MG63 (cell line): ENCODE measurements at places on chromosomes 2 and 18.

GRCh38 chr2:227509824-227510619, 38.1 kb downstream of the AGFG1 start:
- DNase-seq = peak; percentile 10

- DNase-seq = no peak
These were observed 47.6 kb downstream of the ITGAV start for GRCh38 chr2:186637497-186637800.

DNA sequence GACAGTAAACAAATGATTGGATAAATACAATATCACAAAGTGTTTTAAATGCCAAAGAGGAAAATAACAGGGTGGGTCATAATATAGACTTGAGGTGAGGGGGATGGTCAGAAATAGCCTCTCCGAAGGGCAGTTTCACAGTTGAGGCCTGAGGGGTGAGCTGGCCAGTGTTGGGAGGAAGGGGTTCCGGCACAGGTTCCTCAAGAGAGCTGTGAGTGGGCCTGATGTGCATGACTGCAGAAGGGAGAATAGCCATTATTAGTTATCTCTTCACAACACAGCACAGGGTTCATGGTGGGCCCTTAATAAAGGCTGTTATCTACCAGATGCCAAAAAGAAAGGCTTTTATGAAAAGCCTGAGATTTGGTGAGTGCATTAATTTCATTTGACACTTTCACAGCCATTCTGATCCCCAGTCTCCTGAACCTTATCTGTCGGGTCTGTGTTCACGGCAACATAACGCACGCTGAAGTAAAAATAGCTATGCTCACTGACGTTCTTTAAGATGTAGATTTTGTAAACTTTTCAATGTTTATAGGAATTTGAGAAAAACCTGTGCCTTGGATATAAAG, 39.6 kb downstream of the POLR1A start:
- no peak for DNase-seq

DNA sequence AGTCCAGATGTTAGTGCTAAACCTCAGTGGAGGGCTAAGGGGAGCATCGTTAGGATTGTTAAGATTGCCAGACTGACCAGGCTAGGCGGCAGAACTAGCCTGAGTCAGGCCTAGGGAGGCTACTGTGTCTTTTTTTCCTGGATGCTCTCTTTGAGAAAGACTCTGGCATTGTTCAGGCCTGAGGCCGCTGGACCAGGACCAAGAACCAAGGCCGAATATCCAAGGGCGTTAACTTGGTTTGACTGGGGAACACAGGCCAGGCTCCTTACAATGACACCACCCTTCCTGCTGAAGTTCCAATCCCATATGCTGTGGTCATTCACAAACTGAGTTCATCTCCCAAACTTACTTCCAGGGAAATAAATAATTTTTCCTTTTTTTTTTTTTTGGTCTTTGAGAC, 10.6 kb downstream of the HTRA2 start:
- DNase-seq = no peak

DNA sequence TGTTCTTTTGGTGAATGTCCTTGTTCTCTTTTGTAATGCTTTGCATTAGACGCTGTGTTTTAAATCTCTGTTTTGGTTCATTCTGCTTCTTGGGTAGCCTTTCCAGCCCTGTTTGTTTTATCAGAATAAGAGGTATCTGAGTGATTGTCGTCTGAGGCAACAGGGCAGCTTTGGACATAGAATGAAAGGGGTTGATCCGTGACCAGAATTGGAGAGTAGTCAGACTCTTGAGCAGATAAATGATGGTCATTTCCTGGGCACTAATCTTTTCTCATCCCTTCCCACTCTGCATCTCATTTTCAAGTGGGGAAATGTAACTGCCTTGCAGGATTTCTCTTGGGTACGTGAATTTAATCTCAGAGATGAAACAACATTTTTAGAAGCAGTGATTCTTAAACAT, 61.4 kb downstream of the TAF4B start:
- DNase-seq = no peak

GRCh38 chr2:122960759-122961641, 1064.1 kb upstream of the CNTNAP5 start:
- peak; percentile 64 for DNase-seq

- DNase-seq = no peak
These were observed 2.2 kb upstream of the CTDSP1 start for GRCh38 chr2:218397463-218397819.

DNA sequence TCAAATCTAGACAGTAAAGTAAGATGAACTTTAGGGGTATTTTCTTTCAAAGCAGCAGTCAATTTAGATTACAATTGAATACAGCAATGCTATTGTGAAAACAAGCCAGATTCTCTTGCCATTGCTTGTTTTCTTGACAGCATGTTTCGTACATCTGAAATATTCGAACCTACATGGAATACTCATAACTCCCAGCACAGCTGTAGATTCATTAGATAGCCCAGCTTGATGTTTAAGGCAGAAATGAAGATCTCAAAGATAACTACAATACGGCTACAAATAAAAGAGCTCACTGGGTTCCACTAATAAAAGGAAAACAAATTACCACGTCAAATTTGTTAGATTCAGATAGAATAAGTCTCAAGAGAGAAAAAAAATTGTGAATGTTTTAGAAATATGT, 208.8 kb downstream of the WDPCP start:
- DNase-seq = no peak

DNA sequence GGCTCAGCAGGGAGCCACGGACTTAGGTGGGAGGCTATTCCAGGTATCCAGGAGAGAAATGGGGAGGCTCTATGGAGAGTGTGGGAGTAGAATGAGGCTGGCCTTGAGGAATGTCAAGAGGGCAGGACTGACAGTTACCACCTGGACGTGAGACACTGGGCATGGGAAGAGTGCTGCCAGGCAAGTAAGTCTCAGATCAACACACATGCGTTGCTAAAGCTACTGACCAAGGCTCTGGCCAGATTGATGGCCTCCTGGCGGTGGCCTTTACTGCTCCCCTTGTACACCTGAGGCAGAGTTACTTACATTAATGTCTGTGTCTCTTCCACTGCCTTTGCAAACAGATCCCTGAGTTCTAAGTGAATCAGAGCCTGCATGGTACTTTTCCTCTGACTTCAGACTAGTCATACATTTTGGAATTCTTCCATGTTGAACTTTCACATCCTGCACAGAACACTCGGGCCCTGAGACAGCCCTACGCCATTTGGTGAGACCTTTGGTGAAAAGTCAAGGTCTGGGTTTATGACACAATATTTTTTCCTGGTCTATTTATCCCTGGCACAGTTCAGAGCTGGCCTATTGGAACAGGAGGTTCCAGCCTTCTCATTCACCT, 398.8 kb upstream of the TRIB2 start:
- peak; percentile 92 for DNase-seq

DNA sequence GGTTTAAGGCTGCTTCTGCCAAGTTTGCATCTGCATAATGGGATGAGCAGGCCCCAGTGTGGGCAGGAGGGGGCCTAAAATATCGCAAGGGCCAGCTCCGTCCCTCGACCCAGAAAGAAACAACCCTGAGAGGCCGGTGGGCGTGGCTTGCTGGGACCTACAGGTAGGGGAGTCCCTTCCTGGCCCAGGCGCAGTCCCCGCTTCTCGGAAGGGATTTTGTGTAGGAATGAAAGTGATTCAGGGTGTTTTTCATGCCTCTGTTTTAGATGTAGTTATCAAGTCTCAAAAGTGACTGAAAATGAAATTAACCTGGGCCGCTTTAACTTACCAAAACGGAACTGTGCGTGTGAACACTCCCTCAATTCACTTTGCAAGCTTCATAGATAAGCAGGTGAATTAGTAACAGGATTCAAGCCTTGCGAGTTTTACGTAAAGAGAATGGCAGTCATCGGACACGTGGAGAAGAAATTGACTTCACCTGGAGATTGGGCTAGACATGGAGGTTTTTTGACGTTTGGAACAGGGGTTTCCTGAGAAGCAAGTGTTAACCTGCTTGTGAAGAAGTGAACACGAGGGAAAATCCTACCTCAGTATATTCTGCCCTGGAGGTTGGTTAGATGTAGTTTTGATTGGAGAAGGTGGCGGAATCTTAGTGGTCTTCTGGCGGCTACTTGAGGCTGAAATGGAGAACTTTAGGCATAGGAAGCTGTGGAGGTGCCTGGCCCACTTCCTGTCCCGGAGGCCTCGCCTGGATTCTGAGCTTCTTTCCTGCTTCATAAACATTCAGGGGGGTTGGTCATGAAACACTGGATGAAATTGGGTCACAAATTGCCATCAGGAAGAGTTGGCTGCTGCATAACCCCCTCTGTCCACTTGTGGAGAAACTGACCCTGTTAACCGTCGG, 1.7 kb downstream of the NCK2 start:
- DNase-seq = no peak

- no peak for DNase-seq
These were observed 160.7 kb downstream of the SH3RF3 start for GRCh38 chr2:109289504-109290222.

GRCh38 chr2:231927566-231927890, 1.3 kb upstream of the NPPC start:
- DNase-seq = no peak

- peak; percentile 25 for DNase-seq
These were observed 297.9 kb upstream of the MMADHC start for GRCh38 chr2:149885468-149885867.

DNA sequence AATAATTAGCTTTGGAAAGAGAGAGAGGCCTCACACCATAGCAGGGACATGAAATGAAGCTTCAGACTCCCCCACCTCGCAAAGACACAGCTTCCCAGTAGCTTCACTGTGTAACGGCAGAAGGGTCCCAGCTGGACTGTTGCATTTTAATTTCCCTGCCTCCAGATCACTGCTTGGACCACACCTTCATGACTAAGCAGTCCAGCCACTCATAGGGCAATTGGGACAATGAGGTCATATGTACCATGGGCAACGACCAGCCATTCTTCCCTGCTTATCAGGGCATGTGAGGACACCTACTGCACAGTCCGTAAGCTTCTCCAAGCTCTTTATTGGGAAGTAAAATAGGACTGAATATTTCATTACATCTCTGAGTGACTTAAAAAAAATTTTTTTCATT, 183.0 kb downstream of the MREG start:
- peak; percentile 39 for DNase-seq

- DNase-seq = no peak
These were observed 405.1 kb upstream of the CWC22 start for GRCh38 chr2:180412219-180412618.

DNA sequence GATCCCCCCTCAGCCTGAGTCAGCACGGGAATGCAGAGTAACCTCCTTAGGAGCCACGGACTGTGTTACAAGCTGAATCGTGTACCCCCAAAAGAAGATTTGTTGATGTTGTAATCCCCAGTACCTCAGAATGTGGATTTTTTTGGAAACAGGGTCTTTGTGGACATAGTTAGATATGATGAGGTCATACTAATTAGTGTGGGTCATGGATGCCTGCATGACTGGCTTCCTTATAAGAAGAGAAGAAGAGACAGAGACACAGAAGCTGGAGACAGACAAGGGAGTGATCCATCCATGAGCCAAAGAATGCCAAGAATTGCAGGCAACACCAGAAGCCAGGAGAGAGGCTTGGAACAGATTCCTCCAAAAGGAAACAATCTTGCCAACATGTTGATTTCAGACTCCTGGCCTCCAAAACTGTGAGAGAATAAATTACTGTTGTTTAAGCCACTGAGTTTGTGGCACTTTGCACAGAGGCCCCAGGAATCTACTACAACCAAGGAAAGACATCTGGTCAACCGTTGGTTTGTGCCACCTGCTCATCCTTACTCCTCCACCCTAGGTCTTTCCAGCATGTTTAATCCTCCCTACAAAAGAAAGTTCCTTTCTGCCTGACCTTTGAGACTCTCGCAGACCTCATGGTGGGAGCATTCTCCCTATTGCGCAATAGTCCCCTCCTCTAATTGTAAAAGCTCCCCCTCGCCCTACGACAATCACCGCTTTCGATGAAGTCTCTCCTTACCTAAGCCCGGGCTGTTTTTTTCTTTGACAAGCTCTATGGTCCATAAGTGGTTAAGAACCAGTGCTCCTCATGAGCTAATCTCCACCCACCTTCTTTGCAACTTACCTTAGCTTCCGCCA, 91.6 kb downstream of the DNER start:
- DNase-seq = peak; percentile 76

DNA sequence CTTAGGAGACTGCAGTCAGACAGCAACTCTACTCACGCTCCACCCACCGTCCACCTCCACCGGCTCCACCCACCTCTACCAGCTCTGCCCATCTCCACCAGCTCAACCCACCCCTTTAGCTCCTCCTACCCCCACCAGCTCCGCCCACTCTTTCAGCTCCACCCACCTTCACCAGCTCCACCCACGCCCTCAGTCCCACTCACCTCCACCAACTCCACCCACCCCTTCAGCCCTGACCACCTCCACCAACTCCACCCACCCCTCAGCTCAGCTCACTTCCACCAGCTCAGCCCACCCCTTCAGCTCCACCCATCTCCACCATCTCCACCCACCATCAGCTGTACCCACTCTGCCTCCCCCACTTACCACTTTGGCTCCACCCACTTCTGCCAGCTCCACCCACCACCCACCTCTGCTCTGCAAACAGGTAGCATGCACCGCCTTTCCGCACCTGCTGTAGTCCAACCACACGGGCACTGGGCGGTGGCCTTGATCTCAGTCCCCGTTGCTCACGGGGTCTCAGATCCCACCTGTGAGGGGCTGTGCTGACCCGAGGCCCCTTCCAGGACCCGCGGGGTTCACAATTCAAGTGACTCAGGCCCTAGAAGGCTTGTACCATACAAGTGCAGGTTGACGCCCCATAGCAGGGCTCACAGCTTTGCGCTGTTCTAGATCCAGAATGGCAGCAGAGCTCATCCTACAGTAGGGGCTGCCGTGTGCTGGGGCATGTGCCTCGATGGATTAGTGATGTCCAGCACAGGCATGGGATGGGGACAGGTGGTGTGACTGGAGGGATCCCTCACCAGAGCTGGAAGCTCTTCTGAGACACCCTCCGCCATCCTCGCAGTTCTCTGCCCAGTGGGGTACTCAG, 77.2 kb upstream of the OTOS start:
- no peak for DNase-seq

- DNase-seq = no peak
These were observed 177.4 kb downstream of the RPIA start for GRCh38 chr2:88868861-88869260.

DNA sequence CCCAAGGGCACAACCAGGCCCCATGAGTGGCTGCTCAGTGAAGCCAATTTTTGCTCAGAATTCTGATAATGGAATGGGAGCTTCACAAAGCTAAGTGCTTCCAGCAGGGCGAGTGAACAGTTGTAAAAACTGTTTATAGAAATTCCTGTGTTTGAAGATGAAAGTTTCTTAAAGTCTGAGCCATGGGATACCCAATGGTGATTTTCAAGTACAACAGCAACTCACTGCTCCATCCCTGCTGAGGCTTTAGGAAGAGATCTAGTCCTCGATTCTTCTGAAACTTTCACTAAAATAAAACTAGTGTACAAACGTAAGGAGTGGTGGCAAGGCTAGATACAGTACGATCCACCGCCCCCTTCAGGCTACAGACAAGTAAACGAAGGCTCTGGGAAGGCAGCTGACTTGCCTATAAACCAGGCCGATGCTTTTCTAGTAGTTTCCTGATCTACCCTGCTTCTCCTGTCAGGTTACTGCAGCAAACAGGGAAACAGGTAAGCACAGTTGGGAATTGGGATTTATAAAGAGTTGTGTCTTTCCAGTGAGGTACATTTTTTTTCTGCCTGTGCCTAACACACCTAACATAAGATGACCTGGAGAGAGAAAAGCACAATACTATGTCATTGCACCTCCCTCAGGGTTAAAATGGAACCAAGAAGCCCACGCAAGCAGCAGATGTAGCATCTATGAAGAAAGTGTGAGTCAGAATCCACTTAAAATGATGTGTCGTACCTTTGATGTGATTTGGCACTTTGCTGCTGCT, 108.7 kb downstream of the UXS1 start:
- DNase-seq = no peak
